ENCODE measurements at places on chromosomes 12 and 14.

- DNase-seq = no peak
Observed at GRCh38 chr12:24404086-24404815, 454.8 kb upstream of the SOX5 start.

DNA sequence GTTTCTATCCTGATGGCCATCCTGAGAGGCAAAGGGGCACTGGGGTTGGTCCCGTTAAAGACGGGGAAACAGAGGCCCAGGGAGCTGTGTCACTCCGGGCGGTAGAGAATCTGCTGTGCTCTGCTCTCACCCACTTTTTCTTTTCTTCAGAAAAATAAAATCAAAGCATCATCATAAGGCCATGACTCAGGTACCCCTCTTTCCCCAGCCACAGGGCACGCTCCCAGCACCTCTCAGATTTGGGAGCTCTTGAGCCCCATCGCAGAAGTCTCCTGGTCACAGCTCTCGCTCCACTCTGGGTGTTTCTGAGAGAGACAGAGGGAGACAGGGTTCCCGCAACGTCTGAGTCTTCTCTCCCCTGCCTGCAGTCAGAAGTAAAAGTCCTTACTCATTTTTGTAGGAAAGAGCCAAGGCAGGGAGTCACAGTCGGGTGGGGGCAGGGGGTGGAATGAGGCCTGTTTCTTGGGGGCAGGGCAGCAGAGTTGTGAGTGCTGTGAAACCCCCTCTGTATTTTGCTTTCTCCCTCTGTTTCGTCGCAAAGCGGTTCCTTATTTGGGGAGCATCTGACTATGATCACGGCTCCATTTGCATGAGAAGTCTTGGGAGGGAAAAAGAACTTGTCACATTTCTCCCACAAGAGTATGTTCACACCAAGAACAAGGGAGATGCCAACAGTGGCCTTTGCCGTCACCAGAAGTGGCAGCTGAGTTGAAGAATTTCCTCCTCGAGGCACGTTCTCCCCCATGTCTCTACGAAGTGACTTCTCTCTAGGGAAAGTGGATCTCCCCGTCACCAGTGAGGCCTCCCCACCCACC lies 139.0 kb downstream of the BCL11B start:
- DNase-seq = no peak

DNA sequence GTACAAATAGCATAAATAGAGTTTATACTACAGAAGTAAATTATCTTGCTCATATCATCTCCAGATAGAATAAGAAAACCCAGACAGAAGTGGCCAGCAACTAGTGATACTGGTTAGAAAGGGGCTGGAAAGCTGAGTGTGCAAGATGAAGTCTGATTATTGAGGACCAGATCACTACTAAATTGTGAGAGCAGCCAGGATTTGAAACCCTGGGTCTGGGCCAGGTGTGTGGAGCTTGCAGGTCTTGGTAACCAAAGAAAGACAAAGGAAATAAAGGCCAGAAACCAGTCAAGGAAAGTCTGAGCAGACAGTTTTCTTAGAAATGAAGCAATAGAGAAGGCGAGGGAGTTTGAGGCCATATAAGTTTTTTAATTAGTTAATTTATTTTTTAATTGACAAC lies 611.8 kb downstream of the ETNK1 start:
- DNase-seq = no peak

DNA sequence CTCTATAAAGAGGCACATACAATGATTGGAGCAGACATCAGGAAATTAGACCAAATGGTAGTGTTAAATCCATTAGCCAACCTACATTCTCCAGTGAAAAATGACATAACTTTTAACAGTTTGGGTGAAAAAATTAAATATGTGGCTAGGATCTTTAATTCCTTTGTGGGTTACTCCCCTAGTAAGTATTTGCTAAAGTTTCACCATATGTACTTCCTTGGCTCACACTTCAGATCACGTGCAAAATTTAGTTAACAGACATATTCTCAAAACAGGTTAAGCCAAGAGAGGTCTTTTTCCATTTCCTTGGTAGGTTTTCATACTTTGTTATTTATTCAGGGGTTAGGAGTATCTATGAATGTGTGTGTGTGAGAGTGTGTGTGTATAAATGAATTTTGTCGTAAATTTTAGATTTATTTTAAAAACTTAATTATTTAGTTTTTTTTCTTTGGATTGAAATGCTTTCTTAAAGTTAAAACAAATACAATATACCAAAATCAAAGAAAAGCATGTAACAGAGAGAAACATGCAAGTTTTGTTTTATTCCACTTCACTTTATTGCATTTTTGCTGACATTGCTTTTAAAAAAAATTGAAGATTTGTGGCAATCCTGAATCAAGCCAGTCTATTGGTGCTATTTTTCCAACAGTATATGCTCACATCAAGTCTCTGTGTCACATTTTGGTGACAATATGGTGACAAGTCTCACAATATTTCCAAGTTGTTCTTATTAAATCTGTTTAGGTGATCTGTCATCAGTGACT lies 258.7 kb downstream of the FLRT2 start:
- DNase-seq = no peak

- no peak for DNase-seq
Observed at GRCh38 chr12:20055856-20056255, 312.5 kb upstream of the PDE3A start.

- DNase-seq = no peak
Observed at GRCh38 chr12:42981379-42981778, 391.8 kb upstream of the PRICKLE1 start.

DNA sequence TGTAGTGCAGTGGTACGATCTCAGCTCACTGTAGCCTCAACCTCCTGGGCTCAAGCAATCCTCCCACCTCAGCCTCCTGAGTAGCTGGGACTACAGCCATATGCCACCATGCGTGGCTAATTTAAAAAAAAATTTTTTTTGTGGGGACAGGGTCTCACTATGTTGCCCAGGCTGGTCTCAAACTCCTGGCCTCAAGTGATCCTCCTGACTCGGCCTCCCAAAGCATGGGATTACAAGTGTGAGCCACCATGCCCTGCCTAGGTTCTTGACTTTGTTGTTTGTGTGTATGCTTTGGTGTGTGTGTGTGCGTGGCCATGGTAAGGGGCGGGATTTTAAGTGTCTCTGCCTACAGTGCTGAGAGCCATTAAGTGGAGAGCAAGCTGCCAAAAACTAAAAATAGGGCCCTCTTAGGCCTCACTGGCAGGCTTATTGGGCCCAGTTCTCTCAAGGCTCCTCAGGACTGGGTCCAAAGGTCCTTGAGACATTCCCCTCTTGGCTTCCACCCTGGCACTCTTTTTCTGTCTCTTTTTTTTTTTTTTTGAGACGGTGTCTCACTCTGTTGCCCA lies 5.1 kb downstream of the COX14 start:
- no peak for DNase-seq

DNA sequence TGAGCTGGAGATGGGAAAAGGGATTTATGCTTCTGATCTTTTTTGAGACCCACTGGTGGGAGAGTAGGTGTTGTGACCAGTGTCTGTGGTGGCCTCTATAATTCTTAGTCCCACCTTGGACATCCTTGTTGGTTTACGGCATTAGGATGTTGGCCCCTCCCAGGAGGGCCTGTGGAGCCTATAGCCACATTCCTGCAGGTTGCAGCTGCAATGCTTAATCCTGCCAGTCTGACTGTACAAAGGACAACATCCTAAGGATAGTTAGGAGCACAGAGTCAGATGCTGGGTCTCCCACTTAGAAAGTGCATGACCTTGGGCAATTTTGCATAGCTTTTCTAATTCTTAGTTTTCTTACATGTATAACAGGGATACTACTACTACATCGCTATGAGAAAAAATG lies 150.9 kb upstream of the SLC38A2 start:
- no peak for DNase-seq

- DNase-seq = no peak
Observed at GRCh38 chr12:105322070-105322469, 8.4 kb upstream of the C12orf75 start.

GRCh38 chr14:87133073-87133801 lies 859.7 kb downstream of the GALC start:
- DNase-seq = no peak

Measured in C1 segment of cervical spinal cord (tissue), 14 donors.